ENCODE measurements at places on chromosomes 3 and 15. TPM values are rescaled to one million over a fixed set of nuclear protein-coding genes. Genes with fewer than 3 reads are reported as not detected.

The PRC1 gene
- total RNA-seq = 29.2 TPM

The STRIT1 gene
- total RNA-seq = 1.2 TPM

The SACM1L gene
- 54.4 TPM for total RNA-seq

The DNAJA4 gene
- total RNA-seq = 3.2 TPM

The KCNH8 gene
- 0.97 TPM for total RNA-seq

The TEX55 gene
- total RNA-seq = not detected

The NAALADL2 gene
- total RNA-seq = 16.7 TPM

The DUOX2 gene
- 34.2 TPM for total RNA-seq

The WDR72 gene
- total RNA-seq = 6.4 TPM

The LYZL4 gene
- total RNA-seq = not detected

The KNG1 gene
- total RNA-seq = 88.9 TPM

The MED12L gene
- total RNA-seq = 2.7 TPM

The SCAANT1 gene
- total RNA-seq = not detected

The IL20RB gene
- total RNA-seq = 0.48 TPM

The DNAH1 gene
- total RNA-seq = 4.0 TPM

The ARPP21 gene
- not detected for total RNA-seq

The SAMMSON gene
- total RNA-seq = not detected

GRCh38 chr15:67161881-67162280 lies 92.6 kb downstream of the AAGAB start:
- no peaks in the 10 kb centered on the region for H3K27me3 ChIP-seq
- H3K36me3 ChIP-seq = no peaks in the 10 kb centered on the region
- peak overlapping the region; percentile 32 for H3K27ac ChIP-seq
- no peak for DNase-seq

- DNase-seq = no peak
- H3K4me1 ChIP-seq = no peaks in the 10 kb centered on the region
- no peaks in the 10 kb centered on the region for H3K36me3 ChIP-seq
- no peak overlapping the region for H3K27ac ChIP-seq
These were observed 226.7 kb downstream of the SNRPN start for GRCh38 chr15:25181293-25182097.

DNA sequence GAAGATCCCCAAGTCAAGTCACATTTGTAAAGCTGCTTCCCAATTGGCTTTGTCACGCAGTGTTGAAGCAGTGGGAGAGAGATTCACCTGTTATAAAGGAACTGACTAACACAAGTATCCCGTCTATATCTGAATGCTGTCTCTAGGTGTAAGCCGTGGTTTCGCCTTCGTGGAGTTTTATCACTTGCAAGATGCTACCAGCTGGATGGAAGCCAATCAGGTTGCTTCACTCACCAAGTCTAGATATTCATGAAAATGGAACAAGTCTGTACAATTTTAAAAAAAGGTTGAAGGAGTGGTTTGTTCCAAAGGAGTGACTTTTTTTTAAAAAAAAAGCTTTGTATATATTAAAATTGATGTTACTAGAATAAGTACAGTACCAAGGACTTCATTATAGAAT lies 11.7 kb downstream of the RBM5 start:
- no peaks in the 10 kb centered on the region for H3K4me1 ChIP-seq
- peaks cover 10% of the 10 kb centered on the region for H3K36me3 ChIP-seq
- DNase-seq = no peak
- H3K27me3 ChIP-seq = no peaks in the 10 kb centered on the region

GRCh38 chr15:79523266-79523665 lies 91.1 kb downstream of the MINAR1 start:
- no peak overlapping the region for H3K4me3 ChIP-seq
- H3K27ac ChIP-seq = no peak overlapping the region
- H3K36me3 ChIP-seq = no peaks in the 10 kb centered on the region
- no peaks in the 10 kb centered on the region for H3K27me3 ChIP-seq
- H3K4me1 ChIP-seq = no peaks in the 10 kb centered on the region

DNA sequence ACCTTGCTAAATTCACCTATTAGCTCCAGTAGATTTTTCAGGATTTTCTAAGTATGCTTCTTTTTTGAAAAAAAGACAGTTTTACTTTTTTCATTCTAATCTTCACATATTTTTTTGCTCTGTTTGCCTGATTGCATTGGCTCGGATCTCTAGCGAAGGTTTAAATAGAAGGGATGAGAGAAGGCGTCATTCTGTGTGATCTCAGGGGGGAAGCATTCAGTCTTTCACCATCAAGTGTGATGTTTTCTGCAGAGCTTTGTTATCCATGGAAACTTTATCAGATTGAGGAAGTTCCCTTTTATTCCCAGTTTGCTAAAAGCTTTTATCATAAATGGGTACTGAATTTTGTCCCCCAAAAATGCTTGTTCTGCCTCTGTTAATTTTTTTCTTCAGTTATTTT lies 120.3 kb downstream of the LRRK1 start:
- H3K27me3 ChIP-seq = no peaks in the 10 kb centered on the region
- no peaks in the 10 kb centered on the region for H3K4me1 ChIP-seq
- DNase-seq = no peak
- no peak overlapping the region for H3K4me3 ChIP-seq

GRCh38 chr15:68815598-68815997 lies 5.1 kb downstream of the ANP32A start:
- no peak overlapping the region for H3K4me3 ChIP-seq
- H3K27me3 ChIP-seq = no peaks in the 10 kb centered on the region
- H3K4me1 ChIP-seq = peaks cover 38% of the 10 kb centered on the region
- DNase-seq = no peak

GRCh38 chr3:173529062-173529711 lies 131.6 kb downstream of the NLGN1 start:
- no peaks in the 10 kb centered on the region for H3K4me1 ChIP-seq
- peak; percentile 48 for DNase-seq
- no peaks in the 10 kb centered on the region for H3K27me3 ChIP-seq
- no peak overlapping the region for H3K4me3 ChIP-seq

GRCh38 chr15:57640930-57641682 lies 49.4 kb downstream of the MYZAP start:
- no peak overlapping the region for H3K27ac ChIP-seq
- H3K4me1 ChIP-seq = peaks cover 4% of the 10 kb centered on the region
- H3K36me3 ChIP-seq = no peaks in the 10 kb centered on the region
- no peak overlapping the region for H3K4me3 ChIP-seq
- DNase-seq = peak; percentile 52
- H3K27me3 ChIP-seq = no peaks in the 10 kb centered on the region

GRCh38 chr3:69871868-69872267 lies 127.7 kb upstream of the SAMMSON start:
- no peaks in the 10 kb centered on the region for H3K36me3 ChIP-seq
- H3K4me1 ChIP-seq = peaks cover 5% of the 10 kb centered on the region
- no peak overlapping the region for H3K4me3 ChIP-seq
- H3K27me3 ChIP-seq = no peaks in the 10 kb centered on the region
- DNase-seq = no peak
- H3K27ac ChIP-seq = no peak overlapping the region

GRCh38 chr15:85003593-85004312 lies 22.1 kb downstream of the PDE8A start:
- no peak for DNase-seq
- H3K27me3 ChIP-seq = no peaks in the 10 kb centered on the region

GRCh38 chr15:96889734-96890480 lies 559.4 kb downstream of the NR2F2 start:
- H3K4me1 ChIP-seq = no peaks in the 10 kb centered on the region
- H3K36me3 ChIP-seq = no peaks in the 10 kb centered on the region
- no peak overlapping the region for H3K4me3 ChIP-seq
- no peak for DNase-seq
- H3K27ac ChIP-seq = no peak overlapping the region
- H3K27me3 ChIP-seq = no peaks in the 10 kb centered on the region

DNA sequence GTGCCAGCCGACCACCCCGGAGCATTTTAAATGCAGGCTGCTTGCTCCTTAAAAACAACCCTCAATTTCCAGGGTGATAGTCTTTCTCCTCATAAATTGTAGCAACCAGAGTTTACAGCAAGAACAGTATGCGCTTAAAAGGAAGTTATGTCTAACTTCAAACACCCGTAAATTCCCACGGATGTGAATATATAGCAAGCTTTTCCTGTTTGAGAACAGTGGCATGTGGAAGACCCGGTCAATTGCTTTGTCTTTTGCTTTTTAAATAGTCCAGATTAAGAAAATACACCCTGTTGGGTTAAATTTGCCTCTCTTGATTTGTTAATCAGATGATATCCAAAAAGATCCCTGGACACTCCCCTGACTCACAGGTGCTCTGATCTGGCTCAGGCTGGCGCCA lies 20.8 kb downstream of the MRPS25 start:
- H3K27me3 ChIP-seq = no peaks in the 10 kb centered on the region
- H3K36me3 ChIP-seq = no peaks in the 10 kb centered on the region
- no peak overlapping the region for H3K4me3 ChIP-seq
- H3K27ac ChIP-seq = no peak overlapping the region

- DNase-seq = no peak
- H3K27ac ChIP-seq = no peak overlapping the region
These were observed 102.1 kb downstream of the LINGO1 start for GRCh38 chr15:77530576-77530975.

GRCh38 chr3:48555231-48555948 lies 1.2 kb downstream of the PFKFB4 start:
- DNase-seq = no peak
- peaks cover 16% of the 10 kb centered on the region for H3K4me1 ChIP-seq
- H3K36me3 ChIP-seq = no peaks in the 10 kb centered on the region

GRCh38 chr15:70356919-70357318 lies 259.2 kb upstream of the TLE3 start:
- no peaks in the 10 kb centered on the region for H3K27me3 ChIP-seq
- H3K27ac ChIP-seq = no peak overlapping the region

DNA sequence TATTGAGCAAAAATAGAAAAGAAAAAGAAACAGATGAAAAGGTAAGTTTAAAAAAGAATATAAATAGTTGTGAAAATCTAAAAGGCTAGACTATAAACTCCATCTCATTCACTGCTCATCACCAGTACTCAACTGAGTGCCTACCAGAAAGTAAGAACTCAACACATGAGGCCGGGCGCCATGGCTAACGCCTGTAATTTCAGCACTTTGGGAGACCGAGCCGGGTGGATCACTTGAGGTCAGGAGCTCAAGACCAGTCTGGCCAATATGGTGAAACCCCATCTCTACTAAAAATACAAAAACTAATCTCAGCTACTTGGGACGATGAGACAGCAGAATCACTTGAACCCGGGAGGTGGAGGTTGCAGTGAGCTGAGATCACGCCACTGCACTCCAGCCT lies 19.3 kb downstream of the LSAMP start:
- no peak overlapping the region for H3K4me3 ChIP-seq
- H3K36me3 ChIP-seq = no peaks in the 10 kb centered on the region
- no peaks in the 10 kb centered on the region for H3K27me3 ChIP-seq
- peaks cover 22% of the 10 kb centered on the region for H3K4me1 ChIP-seq
- no peak for DNase-seq

DNA sequence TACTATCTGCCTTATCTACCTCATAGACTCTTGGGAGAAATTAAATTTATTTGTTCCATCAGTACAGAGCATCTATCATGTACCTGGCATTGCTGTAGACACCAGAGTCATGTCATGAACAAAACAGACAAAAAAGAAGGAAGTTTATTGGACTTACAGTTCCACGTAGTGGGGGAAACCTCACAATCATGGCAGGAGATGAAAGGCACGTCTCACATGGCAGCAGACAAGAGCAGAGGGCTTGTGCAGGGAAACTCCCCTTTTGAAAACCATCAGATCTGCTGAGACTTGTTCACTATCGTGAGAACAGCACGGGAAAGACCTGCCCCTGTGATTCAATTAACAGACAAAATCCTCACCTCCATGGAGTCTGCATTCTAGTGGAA lies 25.6 kb upstream of the ACAP2 start:
- H3K4me1 ChIP-seq = no peaks in the 10 kb centered on the region
- H3K27me3 ChIP-seq = no peaks in the 10 kb centered on the region
- H3K4me3 ChIP-seq = no peak overlapping the region
- no peaks in the 10 kb centered on the region for H3K36me3 ChIP-seq
- H3K27ac ChIP-seq = no peak overlapping the region
- DNase-seq = no peak

GRCh38 chr15:80403712-80404056 lies 498 bp upstream of the ARNT2 start:
- H3K4me1 ChIP-seq = peaks cover 8% of the 10 kb centered on the region
- DNase-seq = peak; percentile 42
- peak overlapping the region; percentile 43 for H3K27ac ChIP-seq
- H3K4me3 ChIP-seq = peak overlapping the region; percentile 61
- H3K36me3 ChIP-seq = no peaks in the 10 kb centered on the region
- H3K27me3 ChIP-seq = peaks cover 35% of the 10 kb centered on the region

All from hepatocyte (in vitro differentiated cells).